Activated naive CD8-positive, alpha-beta T cell treated with anti-CD3 and anti-CD28 coated beads, Interleukin-2, amount 10 ng/mL, durations not matched to agents 7 days and 5 days (primary cell): ENCODE measurements at places on chromosomes 2 and 18.

- H3K27ac ChIP-seq = no peak overlapping the region
- no peaks in the 10 kb centered on the region for H3K4me1 ChIP-seq
- no peak overlapping the region for H3K4me3 ChIP-seq
- no peak for DNase-seq
- no peaks in the 10 kb centered on the region for H3K36me3 ChIP-seq
These were observed 18.8 kb downstream of the ANKRD29 start for GRCh38 chr18:23643815-23644490.

- no peak overlapping the region for H3K27ac ChIP-seq
- no peak overlapping the region for H3K4me3 ChIP-seq
- no peak for DNase-seq
- H3K4me1 ChIP-seq = peaks cover 2% of the 10 kb centered on the region
- no peaks in the 10 kb centered on the region for H3K36me3 ChIP-seq
These were observed 31.3 kb upstream of the PXDN start for GRCh38 chr2:1775511-1776035.

DNA sequence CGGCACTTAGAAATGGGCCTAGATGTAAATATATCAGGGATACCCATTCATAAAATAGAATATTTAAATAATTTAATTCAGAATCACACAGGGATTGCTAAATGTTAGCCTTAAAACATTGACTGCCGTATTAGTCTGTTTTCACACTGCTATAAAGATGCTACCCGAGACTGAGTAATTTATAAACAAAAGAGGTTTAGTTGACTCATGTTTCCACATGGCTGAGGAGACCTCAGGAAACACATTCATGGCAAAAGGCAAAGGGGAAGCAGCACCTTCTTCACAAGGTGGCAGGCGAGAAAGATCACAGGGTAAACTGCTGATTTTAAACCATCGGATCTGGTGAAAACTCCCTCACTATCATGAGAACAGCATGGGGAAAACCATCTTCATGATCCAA lies 223.6 kb upstream of the GULP1 start:
- H3K4me1 ChIP-seq = no peaks in the 10 kb centered on the region
- H3K4me3 ChIP-seq = no peak overlapping the region
- no peak overlapping the region for H3K27ac ChIP-seq
- no peaks in the 10 kb centered on the region for H3K36me3 ChIP-seq
- no peak for DNase-seq

DNA sequence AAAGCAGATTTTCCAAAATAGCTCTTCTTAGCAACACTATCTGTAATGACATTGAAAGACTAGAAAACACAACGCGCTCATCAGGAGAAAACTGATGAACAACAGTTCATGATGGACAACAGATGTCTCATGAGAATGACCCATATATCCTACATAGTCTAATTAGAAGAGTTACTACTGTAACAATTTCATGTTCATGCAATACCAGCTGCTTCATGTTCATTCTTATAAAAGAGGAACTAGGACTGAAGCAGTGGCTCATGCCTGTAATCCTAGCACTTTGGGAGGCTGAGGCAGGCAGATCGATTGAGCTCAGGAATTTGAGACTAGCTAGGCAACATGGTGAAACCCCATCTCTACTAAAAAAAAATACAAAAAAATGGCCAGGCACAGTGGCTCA lies 22.7 kb downstream of the TRAPPC8 start:
- H3K36me3 ChIP-seq = peaks cover 8% of the 10 kb centered on the region
- no peaks in the 10 kb centered on the region for H3K27me3 ChIP-seq
- H3K4me3 ChIP-seq = no peak overlapping the region
- no peak overlapping the region for H3K27ac ChIP-seq
- DNase-seq = no peak

DNA sequence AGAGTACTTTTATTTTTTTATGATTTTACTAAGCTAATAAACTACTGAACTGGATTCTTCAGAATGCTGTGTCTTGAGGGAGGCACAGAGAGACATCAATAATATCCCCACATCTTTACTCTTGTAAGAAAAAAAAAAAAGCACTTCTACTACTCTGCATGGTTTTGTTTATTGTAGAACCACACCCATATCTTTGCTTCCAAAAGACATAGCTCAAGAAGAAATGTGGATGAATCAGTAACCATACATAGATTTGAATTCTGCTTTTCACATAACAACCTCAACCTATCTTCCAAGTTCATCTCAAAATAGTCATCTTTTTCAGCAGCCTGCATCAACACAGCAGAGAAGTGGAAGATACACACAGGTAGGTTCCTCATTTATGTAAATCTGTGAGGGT lies 12.2 kb upstream of the COL5A2 start:
- H3K27ac ChIP-seq = no peak overlapping the region
- peaks cover 2% of the 10 kb centered on the region for H3K36me3 ChIP-seq
- H3K27me3 ChIP-seq = no peaks in the 10 kb centered on the region
- H3K4me1 ChIP-seq = no peaks in the 10 kb centered on the region
- no peak for DNase-seq
- no peak overlapping the region for H3K4me3 ChIP-seq
